ENCODE measurements at places on chromosomes 7 and 10.

GRCh38 chr7:16765436-16765859 is 11.9 kb downstream of the TSPAN13 start:
- DNase-seq = no peak

DNA sequence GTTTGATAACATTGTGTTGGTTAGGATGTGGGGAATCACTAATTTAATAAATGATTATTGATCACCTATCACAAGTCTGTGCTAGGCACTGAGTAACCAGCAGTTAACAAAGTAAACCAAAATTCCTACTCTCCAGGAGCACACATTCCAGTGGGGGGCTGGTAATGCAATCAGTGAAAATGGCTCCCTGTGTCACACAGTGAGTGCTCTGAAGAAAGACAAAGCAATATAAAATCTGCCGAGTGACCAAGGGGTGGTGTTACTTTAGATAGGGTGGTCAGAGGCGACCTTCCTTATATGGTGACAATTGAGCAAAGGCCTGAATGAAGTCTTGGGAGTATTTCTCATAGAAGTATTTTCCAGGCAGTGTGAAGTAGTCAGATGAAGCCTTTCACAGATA is 13.6 kb upstream of the SMC3 start:
- no peak for DNase-seq

DNA sequence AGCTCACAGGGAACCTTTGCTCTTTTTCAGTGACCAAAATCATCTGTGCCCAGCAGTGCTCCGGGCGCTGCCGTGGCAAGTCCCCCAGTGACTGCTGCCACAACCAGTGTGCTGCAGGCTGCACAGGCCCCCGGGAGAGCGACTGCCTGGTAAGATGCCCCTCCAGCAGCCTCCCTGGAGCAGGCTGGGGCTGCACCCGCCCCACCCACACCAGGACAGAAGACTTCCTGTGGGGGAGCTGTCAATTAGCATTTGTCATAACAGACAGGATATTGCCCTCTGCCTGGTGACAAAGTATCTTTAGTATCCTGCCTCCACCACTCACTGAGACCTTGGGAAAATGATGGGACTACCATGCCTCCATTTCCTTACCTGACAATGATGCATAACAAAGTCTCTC is 133.7 kb downstream of the EGFR start:
- DNase-seq = no peak

- DNase-seq = no peak
Observed at GRCh38 chr10:86438091-86438749, 71.6 kb upstream of the GRID1 start.

- no peak for DNase-seq
Observed at GRCh38 chr10:75857269-75857846, 425.9 kb downstream of the LRMDA start.

- no peak for DNase-seq
Observed at GRCh38 chr10:17236468-17237148, 8.6 kb downstream of the VIM start.

- DNase-seq = no peak
Observed at GRCh38 chr10:59870152-59870551, 36.2 kb downstream of the CCDC6 start.

- peak; percentile 2 for DNase-seq
Observed at GRCh38 chr10:85604884-85605283, 761.7 kb downstream of the GRID1 start.

DNA sequence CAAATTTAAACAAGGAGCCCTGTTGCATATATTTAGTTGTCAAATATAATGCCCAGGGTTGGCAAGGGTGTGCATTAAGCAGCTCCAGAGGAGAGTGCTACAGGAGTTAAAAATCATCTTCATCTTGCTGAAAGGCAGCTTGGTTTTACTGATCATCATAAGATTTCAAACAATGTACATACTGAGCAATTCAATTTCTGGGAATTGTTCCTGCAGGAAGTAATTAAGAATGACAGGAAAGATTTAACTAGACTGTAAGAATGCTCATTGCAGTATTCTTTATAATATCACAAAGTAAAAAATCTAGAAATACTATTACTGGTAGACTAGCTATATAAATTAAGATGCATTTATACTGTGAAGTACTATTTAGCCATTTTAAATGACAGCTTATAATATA is 153.6 kb downstream of the DYNC1I1 start:
- DNase-seq = no peak

DNA sequence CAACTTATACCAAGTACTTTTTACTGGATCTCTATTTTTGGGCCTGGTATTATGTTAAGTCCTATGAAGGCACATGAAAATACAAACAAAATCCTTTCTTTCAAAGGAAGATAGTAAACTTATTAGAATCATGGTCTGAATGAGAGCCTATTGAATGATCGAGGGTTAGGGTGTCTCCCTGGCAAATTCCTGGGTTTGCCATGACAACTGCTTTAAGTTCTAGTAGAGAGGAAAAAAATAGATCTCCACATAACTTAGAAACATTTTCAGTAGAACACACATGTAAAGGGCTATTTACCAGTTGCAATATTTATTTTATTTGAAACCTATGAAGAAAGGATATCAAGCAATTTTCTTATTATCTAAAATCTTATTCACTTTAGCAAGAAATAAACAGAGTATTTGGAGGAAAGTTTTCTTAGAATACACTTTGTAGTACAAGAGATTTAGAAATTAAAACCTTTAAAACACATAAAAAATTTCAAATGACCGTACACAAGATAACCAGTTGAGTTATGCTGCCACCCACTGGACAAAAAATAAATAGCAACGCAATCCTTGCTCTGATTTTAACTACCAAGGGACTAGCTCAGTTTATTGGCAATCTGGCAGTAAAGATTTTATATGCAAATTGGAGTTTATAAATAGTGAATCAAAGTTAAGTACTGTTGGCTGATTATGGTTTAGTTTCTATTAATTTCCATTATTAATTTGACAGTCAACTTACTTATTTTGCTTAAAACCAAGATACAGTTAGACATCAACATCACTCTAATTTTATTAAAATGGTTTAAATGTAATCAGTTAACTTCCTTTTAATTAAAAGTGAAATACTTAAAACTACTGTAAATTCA is 33.9 kb downstream of the CACUL1 start:
- DNase-seq = peak; percentile 74

DNA sequence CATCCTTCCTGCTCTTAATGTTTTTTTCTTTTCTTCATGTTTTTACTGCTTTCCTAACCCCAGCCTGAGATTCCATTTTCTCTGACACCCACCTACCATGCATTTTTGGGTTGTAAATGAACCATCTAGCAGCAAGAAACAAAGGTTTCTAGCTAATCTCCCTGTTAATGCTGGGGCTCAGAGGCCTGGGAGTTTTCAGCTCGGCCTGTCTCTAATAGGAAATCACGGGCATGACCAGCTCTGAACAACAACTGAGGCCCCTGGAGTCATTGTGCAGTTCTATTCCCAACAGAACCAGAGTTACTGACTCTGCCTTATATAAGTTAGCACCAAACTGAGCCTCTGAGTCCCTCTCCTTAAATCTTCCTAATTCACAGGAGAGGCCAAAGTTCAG is 134.8 kb downstream of the CFAP58 start:
- no peak for DNase-seq

DNA sequence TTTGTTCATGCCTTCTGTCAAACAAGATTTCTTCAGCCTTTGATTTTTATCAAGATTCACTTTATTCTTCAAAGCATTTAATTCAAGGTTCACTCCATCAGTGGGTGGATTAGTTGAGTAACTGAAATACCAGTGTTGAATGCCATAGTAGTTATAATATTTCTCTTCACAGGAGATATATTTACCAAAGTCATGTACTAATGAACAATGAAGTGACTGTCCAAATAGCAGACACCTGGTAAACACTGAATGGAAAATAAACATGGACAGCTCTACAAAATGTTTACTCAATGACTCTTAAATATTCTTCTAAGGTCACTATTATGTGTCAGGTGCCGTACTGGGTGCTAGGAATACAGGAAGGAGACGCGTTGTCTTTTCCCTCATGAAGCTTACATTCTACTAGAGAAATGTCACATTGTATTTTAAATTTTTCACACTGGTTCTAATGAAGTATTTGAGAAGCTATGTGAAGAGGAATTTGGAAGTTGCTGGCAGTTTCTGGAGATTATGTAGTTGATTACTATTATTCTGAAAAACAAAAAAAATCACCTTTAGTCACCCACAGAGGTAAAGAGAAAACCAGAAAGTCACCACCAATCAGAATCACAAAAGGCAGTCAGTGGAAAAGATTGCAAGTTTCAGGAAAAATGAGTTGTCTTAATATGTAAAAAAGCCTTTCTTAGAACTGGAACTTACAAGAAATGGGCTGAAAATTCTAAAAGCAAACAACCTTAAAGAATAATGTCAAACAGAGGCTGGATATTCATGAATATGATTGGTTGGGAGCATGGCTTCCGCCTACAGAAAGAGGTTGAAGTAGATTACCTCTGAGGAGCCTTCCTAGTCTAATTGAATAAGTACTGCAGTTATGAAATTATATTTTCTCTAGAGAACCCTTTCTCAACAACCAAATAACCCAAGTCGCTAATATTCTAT is 84.5 kb downstream of the RTKN2 start:
- DNase-seq = no peak

DNA sequence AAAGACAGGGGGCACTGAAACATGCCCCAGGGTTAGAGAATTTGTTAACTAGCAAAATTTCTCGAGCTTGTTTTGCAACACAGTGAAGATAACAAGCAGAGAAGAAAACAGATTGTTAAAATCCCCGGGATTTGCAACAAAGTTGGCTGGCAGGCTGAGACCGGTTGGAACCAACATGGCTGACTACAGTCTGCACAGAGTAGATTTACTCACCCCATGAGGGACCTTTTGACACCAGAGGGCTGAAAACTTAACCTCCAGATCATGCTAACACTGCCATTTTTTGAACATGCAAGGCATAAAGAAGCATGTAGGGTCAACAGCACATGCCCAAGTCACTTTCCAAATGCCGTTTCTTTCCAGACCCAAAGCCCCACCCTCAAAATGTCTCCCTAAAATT is 95.2 kb upstream of the TMEM26 start:
- DNase-seq = no peak

DNA sequence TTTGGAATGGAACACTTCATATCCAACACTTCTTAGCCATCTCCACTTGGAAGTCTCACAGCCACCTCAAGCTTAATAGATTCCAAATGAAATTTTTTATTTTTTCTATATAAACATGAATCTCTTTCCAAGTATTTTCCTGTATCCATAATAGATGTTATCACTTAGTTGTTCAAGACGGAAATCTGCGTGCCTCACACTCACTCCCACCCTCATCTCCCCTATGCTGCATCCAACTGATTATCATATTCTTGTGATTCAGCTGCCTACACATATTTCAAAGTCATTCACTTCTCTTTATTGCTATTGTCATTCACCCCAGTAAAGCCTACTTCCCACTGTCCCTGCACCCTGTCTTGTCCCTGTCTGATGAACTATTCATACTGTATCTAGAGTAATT is 70.2 kb upstream of the MKX start:
- DNase-seq = no peak

DNA sequence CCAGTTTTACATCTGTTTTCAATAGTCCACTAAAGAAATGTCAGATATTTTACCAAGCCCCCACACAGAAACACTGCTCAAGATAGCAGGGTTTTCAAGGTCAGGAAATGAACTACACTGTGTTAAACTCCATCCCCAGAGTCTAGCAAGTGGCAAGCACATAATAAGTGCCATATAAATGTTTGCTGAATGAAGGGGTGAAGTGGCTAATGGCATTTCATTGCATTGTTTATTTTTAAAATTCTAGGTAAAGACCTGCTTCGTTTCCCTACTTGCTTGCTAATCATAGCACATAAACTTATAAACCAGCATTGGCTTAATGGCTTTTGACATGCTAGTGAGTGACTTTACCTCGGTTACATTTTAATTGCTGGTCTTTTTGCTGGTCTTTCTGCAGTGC is 322.6 kb downstream of the GRID1 start:
- DNase-seq = no peak

GRCh38 chr7:30908681-30909080 is 3.0 kb upstream of the AQP1 start:
- no peak for DNase-seq

GRCh38 chr10:35605191-35605590 is at the start of gene GJD4:
TSS of gene GJD4 (plus strand) at chr10:35605341. CDS start at chr10:35605568, 227 bp downstream.
- no peak for DNase-seq

- DNase-seq = no peak
Observed at GRCh38 chr10:21031232-21031795, 134.2 kb upstream of the NEBL start.

DNA sequence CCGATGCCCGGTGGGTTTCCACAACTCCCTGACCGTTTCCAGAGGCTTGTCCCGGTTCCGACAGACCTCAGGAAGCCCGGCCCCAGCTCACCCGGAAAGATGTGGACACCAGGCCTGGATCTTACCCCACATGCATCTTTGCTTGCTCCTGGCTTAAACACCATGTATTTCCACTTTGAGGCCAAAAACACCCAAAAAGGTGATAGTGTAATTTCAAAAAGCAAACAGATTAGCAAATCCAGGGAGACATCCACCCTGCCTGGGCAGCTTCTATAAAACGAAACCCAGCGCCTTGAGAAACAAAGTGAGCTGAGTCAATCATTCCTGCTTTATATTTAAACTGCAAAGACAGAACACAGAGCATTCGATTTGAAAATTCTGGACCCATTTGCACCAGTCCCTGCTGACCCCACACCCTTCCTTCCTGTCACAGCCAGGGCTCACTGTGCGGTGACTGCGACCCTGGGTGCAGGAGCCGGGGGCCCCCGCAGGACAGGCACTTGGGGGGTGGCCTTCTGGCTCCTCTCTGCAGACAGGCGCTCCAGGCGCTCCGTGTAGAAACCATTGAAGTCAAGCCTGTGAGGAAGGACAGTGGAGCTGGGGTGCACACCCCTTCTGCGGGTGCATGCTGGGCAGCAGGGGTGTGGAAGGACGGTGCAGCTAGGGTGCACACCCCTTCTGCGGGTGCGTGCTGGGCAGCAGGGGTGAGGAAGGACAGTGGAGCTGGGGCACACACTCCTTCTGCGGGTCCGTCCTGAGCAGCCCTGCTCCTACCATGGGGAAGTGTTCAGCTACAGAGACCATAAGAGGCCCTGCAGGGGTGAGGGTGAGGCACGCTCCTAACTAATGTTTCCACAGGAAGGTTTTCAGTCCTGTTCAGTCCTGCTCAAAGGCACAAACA is 2.9 kb upstream of the ADAM8 start:
- DNase-seq = no peak

- DNase-seq = no peak
Observed at GRCh38 chr10:44436240-44436639, 51.3 kb upstream of the CXCL12 start.

- DNase-seq = no peak
Observed at GRCh38 chr7:41052736-41053135, 650.2 kb downstream of the INHBA start.

GRCh38 chr7:102286237-102287110 is at the start of gene SH2B2:
TSS of gene SH2B2 (plus strand) at chr7:102286868. CDS start at chr7:102300551, 13,683 bp downstream.
- peak; percentile 96 for DNase-seq
